ENCODE measurements at places on chromosomes 5 and 9.

- DNase-seq: no peak
Measured at GRCh38 chr5:132414634-132415378, 45.3 kb downstream of the SLC22A5 start.

- DNase-seq: no peak
Measured at GRCh38 chr9:14031060-14031414, 282.9 kb downstream of the NFIB start.

- DNase-seq: no peak
Measured at GRCh38 chr9:131187957-131188356, 62.6 kb downstream of the NUP214 start.

- DNase-seq: no peak
Measured at GRCh38 chr5:65808251-65808741, 86.3 kb downstream of the NLN start.

GRCh38 chr5:129857116-129857515, 47.1 kb upstream of the CHSY3 start:
- DNase-seq: no peak

DNA sequence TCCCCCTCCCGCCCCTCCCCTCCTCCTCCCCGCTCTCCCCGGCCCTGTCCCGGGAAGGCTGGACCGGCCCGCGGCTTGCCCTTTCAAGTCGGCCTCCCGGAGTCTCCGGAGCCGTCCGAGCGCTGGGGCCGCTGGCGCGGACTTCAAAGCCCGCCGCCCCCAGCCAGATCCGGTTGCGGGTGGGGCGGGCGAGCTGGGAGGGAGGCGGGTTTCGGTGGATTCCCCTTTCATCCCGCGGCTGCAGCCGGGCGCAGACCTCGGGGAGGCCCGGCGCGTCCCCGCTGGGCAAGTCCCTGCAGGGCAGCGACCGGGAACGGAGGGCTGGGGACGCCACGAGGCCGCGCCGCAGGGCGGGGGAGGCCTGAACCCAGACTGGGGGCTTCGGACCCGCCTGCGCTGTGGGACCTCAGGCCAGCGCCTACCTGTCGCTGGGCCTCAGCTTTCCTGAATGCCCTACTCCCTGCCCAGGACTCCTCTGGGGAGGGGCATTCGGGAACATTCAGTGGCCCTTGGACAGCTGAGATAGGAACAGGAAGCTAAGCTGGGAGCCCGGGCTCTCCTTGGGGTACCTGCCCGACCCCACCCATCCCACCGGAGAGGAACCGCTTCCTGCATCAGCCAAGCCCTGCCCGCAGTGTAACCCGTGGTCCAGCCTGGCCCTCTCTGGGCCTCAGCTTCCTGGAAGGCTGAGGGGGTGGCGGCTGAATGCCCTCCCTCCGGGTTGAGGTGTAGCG, 23.4 kb downstream of the C9orf50 start:
- DNase-seq: no peak

- DNase-seq: no peak
Measured at GRCh38 chr9:123678038-123678877, 251.7 kb downstream of the DENND1A start.

DNA sequence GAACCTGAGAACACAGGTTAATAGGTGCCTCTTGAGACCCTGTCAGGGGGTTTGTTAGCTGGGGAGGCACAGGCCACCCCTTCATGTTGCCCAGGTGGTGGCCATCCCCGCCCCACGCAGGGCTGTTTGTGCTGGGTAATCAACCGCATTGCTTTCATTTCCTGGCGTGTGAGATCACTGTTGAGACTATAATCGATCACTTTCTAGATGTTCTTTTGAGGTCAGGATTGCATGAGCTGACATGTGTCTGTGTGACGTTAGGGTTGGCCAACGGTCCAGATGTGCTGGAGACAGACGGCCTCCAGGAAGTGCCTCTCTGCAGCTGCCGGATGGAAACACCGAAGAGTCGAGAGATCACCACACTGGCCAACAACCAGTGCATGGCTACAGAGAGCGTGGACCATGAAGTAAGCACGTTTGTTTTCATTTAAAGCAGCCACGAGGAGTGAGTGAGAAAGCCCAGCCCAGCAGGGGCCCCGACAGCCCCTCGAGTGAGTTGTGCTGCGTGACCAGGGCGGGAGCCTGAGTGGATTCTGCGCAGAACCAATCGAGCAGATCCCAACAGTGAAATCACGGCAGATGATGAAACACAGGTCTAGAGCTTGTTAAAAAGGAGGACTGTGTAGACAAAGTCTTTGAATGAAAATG, 115.0 kb upstream of the CACNA1B start:
- no peak for DNase-seq

- DNase-seq: no peak
Measured at GRCh38 chr9:98642661-98643312, 65.9 kb downstream of the GABBR2 start.

DNA sequence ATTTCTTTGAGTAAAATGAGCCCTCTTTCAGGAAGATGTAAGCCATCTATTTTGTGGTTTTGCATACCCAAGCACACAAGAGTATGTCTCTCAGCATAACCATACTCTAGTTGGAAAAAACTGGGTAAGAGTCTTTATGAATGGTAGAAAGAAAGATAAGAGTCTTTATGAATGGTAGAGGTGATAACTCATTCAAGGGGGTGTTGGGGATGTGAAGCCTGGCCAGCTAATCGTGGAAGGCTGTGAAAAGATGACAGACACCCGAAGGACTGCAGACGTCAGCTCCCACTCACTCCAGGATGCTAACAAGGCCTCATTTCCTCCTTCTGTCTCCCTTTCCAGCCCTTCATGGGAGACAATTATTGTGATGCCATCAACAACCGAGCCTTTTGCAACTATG, 228.5 kb downstream of the PAPPA start:
- DNase-seq: no peak

DNA sequence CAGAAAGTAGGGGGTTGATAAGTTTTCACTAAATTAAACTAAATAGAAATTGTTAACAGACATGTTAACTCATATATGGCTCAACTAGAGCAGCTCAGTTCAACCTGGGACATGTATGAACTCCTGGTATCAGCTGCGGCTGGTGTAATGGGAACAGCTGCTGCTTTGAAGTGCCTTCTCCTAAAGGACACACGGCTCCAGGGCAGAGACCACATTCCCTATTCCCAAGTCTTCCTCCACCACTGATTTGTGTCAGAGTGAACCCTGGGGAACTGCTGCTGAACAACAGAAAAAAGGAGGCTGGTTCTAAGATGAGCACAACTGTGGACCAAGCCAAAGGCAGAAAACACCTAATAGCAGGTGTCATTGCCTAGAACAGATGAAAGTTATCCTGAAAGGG, 71.1 kb downstream of the MAPKAP1 start:
- DNase-seq: no peak
